ENCODE measurements at places on chromosomes 12 and 14. TPM values are rescaled to one million over a fixed set of nuclear protein-coding genes. Genes with fewer than 3 reads are reported as not detected.

PRH2 gene
- polyA plus RNA-seq: 1.1 TPM

GRCh38 chr12:128388461-128389000 lies 121.6 kb downstream of the TMEM132C start:
- no peak for DNase-seq

DNA sequence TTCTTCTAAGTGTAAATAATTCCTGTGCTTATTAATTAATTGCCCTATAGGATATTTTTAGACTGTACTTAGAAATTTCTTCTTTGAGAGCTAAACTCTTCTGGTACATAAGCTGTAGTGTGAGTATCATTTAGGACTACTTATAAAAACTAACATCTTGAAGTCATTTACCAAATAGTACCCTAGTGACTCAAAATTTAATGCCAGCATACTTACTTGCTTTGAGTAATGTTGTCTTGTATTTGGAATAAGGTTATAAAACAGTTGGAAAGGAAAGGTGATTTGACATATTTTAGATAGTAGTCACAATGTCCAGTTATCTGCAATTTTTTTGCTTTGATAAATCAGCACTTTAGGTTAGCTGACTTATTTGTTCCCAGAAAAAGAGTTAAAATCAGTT lies 39.1 kb downstream of the SPATA7 start:
- DNase-seq: no peak

GRCh38 chr12:107514887-107515445 lies 170.6 kb upstream of the PWP1 start:
- DNase-seq: no peak

GRCh38 chr12:11805043-11805442 lies 155.6 kb downstream of the ETV6 start:
- no peak for DNase-seq

DNA sequence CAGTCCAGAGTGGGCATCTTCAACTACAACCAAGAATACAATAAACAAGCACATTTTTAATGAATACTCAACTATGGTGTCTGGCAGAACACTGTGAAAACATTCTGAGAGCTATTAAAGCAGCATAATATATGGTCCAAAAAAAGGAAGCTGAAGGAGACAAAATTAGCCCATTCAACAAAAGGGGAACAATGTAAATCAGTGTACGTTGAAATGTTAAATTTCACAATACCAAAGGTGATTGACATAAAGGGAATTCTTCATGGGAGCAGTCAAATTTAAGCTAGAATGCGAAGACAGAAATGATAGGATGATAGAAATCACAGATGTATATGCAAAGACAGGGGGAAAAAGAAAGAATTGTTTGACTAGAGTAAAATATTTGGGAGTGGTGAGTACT lies 41.3 kb upstream of the SYCP3 start:
- no peak for DNase-seq

Data from thymus (tissue), 14 donors.